ENCODE measurements at places on chromosomes 12 and 14.
A peak's percentile ranks its signal among the peaks of the same experiment; 100 is the strongest.

GRCh38 chr14:89417465-89418225 is 612 bp upstream of the FOXN3 start:
- DNase-seq = peak; percentile 71

DNA sequence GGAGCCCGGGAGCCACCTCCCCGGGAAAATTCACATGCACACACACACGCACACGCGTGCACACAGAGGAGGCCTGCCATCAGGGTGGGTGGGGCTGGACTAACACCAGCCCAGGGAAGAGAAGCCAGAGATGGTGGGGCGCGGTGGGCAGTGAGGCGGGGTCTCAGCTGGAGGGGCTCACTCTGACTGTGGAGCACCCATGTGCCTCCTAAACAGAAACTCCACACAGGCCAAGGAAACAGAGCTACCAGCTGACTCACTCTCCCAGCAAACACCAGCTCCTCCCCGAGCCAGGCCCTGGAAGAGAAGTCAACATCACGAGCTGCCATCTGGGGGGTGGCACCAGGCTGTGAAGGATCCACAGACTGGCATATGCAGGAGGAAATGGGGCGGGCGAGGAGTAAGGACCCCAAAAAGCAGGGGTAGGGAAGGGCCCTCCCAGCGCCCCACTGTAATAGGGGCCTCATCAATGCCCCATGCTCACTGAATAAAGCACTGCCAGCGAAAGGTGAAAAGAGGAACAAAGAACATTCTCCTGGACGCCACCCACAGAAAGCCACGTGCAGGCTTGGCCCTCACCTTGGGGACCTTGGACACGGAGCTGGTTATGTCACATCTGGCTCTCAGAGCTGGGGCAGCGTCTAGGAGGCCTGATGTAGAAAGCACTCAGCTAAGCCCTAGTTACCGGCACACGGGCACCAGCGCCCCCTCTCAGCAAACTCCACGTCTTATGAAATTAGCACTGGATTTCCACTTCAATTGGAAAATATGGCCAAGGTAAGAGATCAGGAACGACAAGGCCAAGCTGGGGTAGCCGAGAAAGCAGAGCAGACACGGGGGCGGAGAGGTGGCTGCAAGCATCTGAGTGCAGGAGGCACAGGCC is 8.4 kb upstream of the INF2 start:
- no peak for DNase-seq

DNA sequence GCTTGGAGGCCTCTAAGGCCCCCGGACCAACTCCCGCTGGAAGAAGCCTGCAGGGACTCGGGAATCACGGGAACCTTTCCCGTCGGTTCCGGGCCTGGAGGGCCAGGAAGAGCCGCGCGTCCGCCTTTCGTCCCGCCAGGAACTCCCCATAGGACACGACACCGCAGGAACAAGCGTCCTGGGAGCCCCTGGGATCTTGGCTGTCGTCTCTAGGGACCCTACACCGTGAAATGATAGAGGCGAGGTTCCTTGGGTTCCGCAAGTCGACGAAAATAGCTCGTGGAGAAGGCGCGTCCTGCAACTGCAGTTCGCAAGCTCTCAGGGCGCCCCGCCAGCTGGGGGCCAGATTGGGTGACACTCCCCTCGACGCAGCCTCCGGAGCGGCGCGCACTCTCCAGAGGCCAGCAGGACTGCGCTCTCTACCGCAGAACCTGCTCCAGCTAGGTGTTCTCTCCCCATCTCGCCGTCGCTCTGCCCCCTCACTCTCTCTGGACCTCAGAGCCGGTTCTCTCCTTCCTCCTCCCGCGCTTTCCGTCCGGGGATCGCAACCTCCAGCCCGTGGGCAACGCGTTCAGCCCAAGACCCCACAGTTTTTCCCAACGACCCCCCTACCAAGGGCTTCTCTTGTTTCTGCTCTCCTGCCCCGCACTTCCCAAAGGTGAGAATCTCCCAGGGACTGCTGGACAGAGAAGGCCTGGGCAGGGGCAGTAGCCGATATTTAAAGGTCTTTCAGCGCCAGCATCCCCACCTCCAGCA is 776 bp downstream of the BMP4 start:
- no peak for DNase-seq

- DNase-seq = no peak
Measured at GRCh38 chr14:89371585-89372511, 45.2 kb downstream of the FOXN3 start.

- DNase-seq = no peak
Measured at GRCh38 chr14:24965934-24966578, 83.9 kb downstream of the STXBP6 start.

- peak; percentile 8 for DNase-seq
Measured at GRCh38 chr12:125220404-125221273, 155.4 kb downstream of the AACS start.

- DNase-seq = no peak
Measured at GRCh38 chr12:18135086-18135485, 45.1 kb upstream of the RERGL start.

GRCh38 chr12:112126911-112127310 is 1.6 kb downstream of the TRAFD1 start:
- DNase-seq = no peak

GRCh38 chr14:26328791-26329190 is 269.0 kb downstream of the NOVA1 start:
- DNase-seq = no peak

- DNase-seq = no peak
Measured at GRCh38 chr12:96766232-96766631, 140.8 kb upstream of the NEDD1 start.

GRCh38 chr12:23888396-23889068 is 60.9 kb downstream of the SOX5 start:
- DNase-seq = no peak

DNA sequence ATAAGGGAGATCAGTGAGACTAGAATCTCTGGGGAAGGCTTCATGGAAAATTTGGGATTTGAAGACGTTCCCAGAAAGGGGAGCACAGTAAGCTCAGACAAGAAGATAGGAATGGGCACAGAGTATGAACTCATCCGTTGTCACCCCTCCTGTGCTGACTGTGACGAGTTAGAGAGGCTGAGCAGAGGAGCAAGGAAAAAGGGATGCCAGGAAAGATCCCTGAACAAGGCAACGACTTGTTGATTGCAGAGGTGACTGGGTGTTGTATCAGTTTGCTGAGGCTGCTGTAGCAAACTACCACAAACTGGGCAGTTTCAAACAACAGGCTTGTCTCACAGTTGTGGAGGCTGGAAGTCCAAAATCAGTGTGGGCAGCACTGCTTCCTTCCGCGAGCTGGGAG is 5.9 kb upstream of the GPD1 start:
- no peak for DNase-seq

GRCh38 chr12:103877934-103878510 is 37.0 kb upstream of the NT5DC3 start:
- DNase-seq = peak; percentile 56

- no peak for DNase-seq
Measured at GRCh38 chr14:103196716-103197115, 73.5 kb downstream of the TNFAIP2 start.

DNA sequence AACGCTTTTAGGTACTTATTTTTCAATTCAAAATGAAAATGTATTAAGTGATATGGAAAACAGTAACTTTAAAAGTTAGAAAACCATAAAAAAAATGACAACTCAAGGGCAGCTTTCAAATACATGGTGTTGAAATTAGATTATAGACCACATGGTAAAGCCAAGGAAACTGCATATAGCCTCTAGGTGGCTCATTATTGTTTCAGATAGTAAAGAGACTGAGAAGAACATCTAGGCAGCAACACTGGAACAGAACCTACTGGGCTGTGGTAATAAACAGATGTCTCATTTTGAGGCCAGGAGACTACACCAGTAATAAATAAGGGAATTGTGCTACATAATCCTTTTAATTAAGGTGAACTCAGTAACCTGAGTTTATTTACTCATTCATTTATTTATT is 13.0 kb downstream of the FBXO33 start:
- DNase-seq = no peak

DNA sequence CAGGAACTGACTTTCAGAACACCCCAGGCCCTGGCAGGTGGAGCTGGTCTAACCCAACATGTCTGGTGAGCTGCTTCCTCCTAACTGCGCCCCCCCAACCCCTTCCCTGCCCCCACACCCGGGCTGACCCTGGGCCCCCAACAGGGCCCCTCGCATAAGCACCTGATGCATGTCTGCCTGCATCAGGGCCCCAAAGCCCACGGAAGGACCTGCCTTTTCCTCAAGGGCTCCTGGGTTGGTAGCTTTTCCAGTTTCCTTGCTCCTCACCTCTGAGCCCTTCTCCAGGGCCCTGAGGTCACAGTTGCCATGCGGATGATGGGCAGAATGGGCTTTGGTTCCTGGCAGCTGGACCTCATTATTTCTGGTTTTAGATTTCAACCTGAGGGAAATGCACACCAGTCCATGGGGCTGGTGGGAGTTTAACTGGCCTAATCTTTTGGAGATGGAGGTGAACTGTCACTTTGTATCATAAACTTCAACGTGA is 18.5 kb downstream of the TESC start:
- no peak for DNase-seq

Measured in NCI-H1092 (cell line).